ENCODE measurements at places on chromosomes 12 and 14.
A peak's percentile ranks its signal among the peaks of the same experiment; 100 is the strongest.

DNA sequence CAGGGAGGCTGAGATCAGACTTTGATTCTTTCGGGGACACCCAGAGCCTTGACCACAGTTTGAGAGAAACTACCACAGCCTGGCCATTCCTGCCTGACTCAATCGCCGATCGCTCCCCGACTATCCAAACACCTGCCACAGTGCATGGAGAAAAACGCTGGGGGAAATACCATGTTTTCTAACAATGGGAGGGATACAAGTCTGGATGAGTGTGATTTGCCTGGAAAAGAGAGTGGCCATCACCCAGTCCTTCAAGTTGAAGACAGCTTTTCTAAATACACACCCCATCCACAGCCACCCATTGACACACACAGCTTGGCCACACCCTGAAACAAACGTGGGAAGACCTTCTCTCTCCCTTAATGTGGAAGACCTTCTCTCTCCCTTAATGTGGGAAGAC, 6.7 kb upstream of the VASH1 start:
- DNase-seq = no peak

GRCh38 chr14:61954306-61954705, 192.1 kb downstream of the SNAPC1 start:
- DNase-seq = no peak

DNA sequence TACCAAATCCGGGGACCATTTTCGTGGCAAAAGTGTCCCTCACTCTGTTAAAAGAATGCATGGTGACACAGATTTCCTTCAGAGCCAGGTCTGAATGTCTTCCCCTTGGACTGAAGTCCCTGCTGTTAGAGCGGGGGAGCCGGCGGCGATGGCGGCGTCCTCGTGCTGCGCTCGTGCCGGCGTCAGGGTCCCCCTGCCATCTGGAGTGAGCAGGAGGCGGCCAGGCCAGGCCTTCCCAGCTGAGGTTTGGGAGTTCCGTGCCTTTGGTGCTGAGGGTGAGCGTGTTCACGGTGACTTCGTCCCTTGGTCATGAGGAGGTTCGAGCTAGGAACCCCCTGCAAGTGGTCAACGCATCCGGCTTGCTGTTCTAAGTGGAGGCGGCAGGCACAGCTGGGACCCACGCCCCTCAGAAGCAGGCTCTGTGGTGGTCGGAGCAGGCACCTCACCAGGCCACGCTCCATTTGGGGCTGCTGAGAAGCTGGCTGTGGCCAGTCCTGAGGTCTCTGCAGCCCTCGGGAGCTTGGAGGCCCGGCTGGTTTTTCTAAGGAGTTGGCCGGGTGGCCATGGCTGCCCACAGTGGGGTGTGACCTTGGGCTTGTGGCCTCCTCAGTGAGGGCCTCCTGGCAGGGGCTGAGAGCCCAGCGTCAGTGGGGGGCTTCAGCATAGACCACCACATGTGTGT, 9.5 kb downstream of the ZFYVE21 start:
- no peak for DNase-seq

GRCh38 chr14:49206828-49207227, 379.4 kb downstream of the RPS29 start:
- no peak for DNase-seq

- no peak for DNase-seq
Measured at GRCh38 chr14:36014236-36014635, 162.3 kb downstream of the PTCSC3 start.

GRCh38 chr14:73209953-73210352, 27.4 kb upstream of the PAPLN start:
- no peak for DNase-seq

GRCh38 chr14:64987438-64987767, 708 bp downstream of the FNTB start:
- DNase-seq = no peak

- DNase-seq = no peak
Measured at GRCh38 chr14:63848890-63849289, 3.9 kb upstream of the SYNE2 start.

GRCh38 chr12:102960766-102961465, 3.4 kb downstream of the ASCL1 start:
- peak; percentile 73 for DNase-seq

- DNase-seq = no peak
Measured at GRCh38 chr12:49642370-49642802, 19.0 kb downstream of the PRPF40B start.

DNA sequence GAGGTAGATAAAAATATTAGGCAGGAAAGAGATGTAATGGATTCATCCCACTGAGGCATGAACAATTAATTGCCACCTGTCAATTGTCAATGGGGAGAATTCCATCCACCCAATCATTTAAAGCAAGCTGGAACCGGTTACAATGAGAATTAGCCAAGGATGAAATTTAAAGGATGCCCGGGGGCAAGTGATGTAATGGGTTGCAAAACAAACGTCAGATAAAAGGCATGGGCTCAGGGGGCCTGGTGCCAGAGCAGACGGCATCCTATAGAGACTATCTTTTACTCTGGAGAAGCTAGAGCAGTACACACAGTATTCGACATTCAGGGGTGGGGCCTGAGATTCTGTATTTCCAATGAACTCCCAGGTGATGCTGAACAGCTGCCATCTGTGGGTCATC, 80.5 kb upstream of the ZFP36L1 start:
- no peak for DNase-seq

DNA sequence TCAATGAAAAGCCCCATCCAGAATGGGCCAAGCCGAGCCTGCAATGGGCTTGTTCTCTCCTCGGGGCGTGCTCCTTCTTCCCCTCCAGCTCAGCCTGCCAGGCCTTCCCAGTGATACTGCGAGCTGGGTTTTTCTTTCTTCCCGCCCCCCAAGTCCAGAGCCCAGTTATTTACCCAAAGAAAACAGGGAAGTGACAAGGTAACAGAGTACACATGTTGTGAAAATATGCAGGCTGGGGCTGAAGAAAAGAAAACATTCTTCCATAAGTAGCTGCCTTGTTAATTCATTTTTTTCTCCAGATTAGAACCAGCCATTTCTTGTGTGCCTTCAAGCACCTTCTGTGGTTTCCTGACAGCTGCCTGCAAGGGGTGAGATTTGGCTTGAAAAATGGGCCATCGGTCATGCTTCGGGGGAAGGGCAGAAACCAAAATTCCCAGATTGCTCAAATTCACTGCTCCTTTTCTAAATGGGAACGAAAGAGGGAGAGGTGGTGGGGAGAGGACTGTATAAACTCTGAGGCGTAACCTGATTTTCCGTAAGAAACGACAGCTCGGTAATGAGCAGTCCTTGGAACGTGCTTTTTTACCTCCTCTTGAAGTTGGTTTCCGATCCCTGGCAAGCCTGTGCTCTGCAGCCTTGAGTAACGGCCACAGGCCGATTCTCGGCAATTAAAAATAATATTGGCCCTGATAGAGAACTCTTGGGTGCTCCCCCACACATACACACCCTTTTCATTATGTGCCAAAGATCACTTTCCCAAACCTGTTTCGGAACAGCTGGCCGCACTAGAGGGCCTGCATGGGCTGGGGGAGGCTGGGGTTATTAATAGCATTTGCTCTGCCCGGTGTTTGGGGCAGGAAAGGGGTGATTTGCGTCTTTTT, 229.4 kb downstream of the ZFP36L1 start:
- no peak for DNase-seq

DNA sequence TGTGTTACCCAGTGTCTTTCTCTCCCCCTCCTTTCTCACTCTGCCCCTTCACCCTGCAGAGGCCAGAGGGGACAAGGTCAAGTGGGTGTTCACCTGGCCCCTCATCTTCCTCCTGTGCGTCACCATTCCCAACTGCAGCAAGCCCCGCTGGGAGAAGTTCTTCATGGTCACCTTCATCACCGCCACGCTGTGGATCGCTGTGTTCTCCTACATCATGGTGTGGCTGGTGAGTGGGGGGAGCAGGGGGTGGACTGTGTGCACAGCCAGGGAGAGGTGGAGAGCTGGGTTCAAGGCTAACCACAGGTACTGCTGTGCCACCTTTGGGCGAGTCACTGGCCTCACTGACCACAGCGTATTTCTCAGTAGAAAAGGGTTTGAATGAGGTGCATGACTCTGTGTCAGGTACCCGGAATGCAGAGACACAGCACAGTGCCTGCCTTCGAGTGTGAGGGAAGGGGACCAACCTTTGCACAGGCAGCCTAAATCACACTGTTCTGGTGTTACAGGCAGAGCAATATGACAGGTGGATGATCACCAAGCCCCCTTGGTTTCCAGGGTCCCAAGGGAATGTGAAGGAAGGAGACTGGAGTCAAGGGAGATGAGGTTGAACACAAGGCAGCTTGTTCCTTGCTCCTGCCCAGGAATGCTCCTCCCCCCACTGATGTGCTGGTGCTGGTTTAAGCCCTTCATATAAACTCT, 30.8 kb upstream of the RIN3 start:
- no peak for DNase-seq

DNA sequence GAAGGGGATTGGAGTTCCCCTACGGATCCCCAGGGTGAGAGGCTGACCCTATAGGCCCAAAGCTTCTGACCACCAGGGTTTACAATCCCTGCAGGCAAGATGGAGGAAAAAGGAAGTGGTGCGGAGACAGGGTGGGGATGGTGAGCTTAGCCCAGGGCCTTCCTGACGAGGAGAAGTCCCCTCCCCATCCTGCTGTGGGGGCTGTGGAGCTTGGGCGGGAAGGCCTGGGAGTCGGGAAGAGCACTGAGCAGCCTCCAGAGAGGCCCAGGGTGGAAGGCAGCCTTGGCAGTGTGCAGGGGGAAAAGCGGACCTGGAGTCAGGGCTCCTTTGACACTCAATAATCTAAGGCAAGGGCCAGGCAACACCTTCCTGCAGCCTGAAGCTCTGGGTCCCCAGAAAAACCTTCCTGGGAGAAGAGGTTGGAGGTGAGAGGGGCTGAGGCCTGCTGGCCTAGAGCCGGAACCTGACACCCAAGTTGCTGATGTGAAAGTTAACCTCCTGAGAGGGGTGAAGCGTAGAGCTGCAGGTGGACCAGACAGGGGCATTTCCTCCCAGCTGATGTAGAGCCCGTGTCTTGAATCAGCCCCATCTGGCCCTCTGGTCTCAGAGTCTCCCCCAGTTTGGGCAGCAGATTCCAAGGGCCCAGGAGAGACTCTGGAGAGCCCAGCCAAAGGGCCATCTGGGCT, 6.0 kb downstream of the HDAC7 start:
- DNase-seq = no peak

- no peak for DNase-seq
Measured at GRCh38 chr14:100861188-100861936, 35.4 kb downstream of the MEG3 start.

- DNase-seq = no peak
Measured at GRCh38 chr12:78009031-78009430, 178.3 kb downstream of the NAV3 start.

DNA sequence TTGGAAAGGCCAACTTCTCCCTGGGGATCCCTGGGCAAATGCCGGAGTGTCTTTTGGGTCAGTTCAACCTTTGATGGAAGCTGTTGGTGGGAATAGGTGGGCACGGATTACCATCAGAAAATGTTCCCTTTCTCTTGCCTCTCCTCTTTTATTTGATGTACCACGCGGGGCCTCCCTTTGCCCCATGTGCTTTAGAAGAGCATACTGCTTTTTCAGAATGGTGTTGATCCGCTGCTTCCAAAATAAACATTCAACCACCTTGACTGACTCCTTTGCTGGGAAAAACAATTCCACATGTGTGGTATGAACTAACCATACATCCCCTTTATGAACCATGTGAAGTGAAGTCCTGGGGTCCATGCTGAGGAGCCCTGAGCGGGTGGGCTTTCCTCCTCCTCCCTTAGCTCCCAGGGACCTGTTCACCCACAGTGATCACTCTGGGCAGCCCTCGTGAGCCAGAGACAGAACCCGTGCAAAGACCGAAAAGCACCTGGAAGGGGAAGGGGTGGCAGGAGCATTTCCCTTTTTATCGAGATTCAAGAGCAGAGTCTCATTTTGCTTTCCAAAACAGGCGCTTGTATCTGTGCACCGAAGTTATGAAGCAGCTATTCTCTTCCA, 44.2 kb upstream of the PRMT8 start:
- DNase-seq = no peak

- no peak for DNase-seq
Measured at GRCh38 chr14:83711046-83711445, 1818.9 kb upstream of the FLRT2 start.

GRCh38 chr14:65141523-65141922, 39.2 kb upstream of the MAX start:
- DNase-seq = no peak

DNA sequence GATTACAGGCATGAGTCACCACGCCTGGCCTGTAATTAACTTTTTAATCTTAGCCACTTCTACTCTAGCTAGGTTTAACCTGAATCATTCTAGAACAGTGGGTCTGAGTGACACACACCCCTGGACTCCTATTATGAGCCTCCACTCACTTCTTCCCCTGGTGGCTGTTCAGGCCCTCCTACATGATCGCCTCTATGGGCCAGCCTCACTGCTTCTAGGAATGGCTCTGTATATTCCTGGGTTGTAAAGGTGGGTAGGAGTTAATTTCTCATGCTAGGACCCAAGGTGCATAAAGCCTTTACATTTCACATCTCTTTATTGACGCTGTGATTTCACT, 8.0 kb upstream of the RNU6-8 start:
- no peak for DNase-seq

DNA sequence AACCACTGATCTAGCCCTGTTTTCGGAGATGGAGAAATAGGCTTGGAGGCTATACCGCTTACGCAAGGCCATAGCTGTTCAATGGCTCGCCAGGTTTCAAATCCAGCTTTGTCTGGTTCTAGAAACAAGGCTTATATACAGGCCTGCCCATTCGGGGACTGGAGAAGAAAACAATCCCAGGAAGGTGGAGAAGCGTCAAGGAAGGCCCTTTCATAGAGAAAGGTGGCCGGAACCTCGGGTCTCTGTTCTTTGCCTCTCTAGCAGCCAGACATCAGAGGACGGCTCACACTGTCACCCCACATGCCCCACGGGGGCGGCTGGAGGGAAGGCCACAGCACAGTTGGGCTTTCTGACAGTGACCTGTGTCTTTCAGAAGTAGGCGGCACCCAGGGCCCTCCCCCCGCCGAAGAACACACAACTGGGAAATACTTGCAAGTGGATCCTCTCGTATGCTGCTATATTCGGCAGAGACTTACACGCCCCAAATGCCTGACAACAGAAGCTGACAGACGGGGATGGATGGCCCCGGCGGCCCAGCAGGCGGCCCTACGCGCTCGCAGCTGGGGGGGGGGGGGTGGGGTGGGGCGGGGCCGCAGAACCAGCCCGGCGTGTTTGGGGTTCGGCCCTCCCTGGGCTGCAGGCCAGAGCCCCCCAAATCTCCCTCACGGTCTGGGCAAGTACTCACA, 4.5 kb upstream of the SETD1B start:
- peak; percentile 59 for DNase-seq

DNA sequence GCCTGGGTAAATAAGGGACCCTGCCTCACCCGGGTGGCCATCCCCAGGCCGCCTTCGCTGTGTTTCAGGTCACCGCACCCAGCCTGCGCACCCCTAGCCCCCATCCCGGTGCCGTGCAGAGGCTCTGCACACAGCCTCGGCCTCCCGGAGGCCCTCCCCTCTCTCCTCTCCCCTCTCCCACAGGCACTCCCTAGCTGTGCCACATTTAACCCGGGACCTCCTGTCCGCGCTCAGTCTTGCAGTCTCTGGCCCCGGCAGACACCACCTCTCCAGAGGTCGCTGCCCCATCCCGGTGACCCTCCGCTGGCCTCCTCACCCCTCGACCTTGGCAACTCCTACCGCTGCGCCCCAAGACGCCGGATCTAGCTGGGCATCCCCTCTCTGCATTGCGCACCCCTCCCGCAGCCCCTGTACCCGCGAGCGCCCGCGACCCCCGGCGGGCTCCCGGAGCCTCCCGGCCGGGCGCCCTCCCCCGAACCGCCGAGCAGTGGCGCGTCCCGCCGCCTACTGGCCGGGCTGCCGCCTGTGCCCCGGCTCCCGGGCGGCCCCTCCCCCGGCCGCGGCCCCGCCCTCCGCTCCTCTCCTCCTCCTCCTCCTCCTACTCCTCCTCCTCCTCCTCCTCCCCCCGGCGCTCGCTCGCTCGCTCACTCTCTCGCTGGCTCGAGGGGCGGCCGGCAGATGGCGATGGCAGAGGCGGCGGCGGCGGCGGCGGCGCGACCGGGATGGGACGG, 120.7 kb downstream of the AACS start:
- DNase-seq = peak; percentile 80

All from NCI-H1436 (cell line).